Body of pancreas (tissue), 4 donors: ENCODE measurements at places on chromosomes 1 and 21. TPM values are rescaled to one million over a fixed set of nuclear protein-coding genes. Genes with fewer than 3 reads are reported as not detected.

- no peak for DNase-seq
- H3K4me3 ChIP-seq = no peak overlapping the region
- no peaks in the 10 kb centered on the region for H3K36me3 ChIP-seq
- H3K27ac ChIP-seq = no peak overlapping the region
- H3K4me1 ChIP-seq = peaks cover 9% of the 10 kb centered on the region
These were observed 1.6 kb upstream of the HCRTR1 start for GRCh38 chr1:31615939-31616338.

GRCh38 chr1:27038020-27038419 lies 25.4 kb upstream of the TENT5B start:
- H3K27me3 ChIP-seq = no peaks in the 10 kb centered on the region
- no peaks in the 10 kb centered on the region for H3K36me3 ChIP-seq
- no peak overlapping the region for H3K27ac ChIP-seq

- H3K36me3 ChIP-seq = no peaks in the 10 kb centered on the region
- no peak overlapping the region for H3K4me3 ChIP-seq
- no peaks in the 10 kb centered on the region for H3K27me3 ChIP-seq
These were observed 19.6 kb upstream of the DUSP10 start for GRCh38 chr1:221761354-221762002.

VANGL1 gene
- total RNA-seq = 2.6 TPM
